ENCODE measurements at places on chromosomes 4 and X.

DNA sequence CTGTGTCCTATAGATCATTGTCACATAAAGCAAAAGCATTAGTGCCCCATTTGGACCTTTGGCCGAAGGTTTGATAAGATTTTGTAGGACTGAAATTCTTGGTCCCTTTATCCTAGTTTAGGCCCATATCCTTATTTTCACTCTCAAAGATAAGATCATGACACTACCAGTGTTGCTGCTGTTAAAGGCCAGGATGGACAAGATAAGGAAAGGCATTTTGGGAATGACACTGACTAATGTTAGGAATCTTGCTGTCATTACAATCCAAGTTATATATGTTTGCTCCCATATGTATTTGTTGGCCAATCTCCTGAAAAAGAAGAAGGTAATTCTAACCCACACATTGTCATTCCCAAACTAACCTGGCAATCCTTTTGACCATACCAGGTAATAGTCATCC lies 101.3 kb upstream of the VAMP7 start:
- no peak for DNase-seq

DNA sequence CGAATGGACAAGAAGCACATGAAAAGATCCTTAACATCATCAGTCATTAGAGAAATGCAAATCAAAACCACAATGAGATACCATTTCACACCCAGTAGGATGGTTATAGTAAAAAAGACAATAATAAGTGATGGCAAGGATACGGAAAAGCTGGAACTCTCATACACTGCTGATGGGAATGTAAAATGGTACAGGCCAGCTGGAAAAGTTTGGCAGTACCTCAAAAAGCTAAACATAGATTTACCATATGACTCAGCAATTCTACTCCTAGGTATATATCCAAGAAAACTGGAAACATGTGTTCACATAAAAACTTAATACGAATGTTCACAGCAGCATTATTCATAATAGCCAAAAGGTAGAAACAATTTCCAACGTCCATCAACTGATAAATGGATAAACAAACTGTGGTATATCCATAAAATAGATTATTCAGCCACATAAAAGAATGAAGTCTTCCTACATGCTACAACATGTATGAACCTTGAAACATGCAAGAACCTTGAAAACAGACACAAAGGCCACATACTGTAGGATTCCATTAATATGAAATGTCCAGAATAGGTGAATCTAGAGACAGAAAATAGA lies 11.9 kb downstream of the RPS6KA3 start:
- no peak for DNase-seq

GRCh38 chr4:120524237-120524636 lies 398.3 kb downstream of the PRDM5 start:
- DNase-seq, result no peak

DNA sequence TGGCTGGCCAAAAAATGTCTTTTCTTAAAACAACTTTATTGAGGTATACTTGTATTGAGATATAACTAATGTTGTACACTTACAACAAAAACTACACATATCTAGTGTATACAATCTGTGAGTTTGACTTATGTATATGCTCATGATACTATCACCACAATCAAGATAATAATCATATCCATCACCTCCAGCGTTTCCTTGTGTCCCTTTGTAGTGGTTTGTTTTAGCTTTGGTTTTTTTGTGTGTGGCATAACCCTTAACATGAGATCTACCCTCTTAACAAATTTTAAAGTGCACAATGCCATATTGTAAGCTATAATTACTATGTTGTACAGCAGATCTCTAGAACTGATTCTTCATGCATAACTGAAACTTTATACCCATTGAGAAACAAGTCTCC lies 13.4 kb upstream of the PCSK1N start:
- DNase-seq, result no peak

- no peak for DNase-seq
Measured at GRCh38 chrX:102018208-102018607, 86.4 kb upstream of the ZMAT1 start.

DNA sequence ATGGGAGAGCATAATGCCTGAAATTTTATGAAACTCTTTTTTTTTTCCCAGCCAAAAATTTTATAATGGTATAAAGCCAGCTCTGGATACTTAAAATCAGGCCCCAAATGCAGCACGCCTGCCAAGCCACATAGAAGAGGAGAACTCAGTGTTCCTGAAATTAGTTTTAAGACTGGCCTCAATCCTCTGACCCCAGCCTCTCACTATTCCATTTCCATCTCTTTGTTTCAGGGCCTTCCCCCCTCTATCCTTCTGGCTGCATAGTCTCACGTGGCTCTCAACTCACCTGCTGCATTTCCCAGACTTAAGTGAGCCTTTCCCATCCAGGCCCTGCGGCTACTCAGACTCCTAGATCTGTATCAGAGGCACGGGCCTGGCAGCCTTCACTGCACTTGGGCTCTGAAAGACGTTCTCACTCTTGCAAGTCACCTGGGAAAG lies 5.2 kb upstream of the CBR4 start:
- no peak for DNase-seq

DNA sequence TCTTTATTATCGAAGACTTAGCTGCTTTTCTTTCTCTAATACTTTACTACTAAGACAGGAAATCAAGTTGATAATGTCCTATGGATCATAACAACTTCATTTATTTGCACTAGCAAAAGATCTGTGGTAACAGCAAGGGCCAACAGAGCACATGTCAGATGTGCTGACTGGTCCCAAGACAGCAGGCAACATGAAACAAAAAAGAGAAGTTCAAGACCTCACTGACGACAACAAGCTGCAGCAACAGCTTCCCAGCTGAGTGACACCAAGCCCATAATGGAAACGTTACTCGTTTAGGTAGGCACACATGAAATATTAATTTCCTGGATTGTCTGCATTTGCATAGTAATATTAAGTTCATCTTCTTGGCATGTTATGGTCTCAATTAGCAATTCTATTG lies 126.9 kb downstream of the UNC5C start:
- no peak for DNase-seq

GRCh38 chr4:16438986-16439385 lies 212.7 kb upstream of the TAPT1 start:
- DNase-seq, result no peak

- no peak for DNase-seq
Measured at GRCh38 chrX:102866981-102867656, 70.0 kb upstream of the RAB40AL start.

- DNase-seq, result no peak
Measured at GRCh38 chr4:147355847-147356246, 125.0 kb upstream of the EDNRA start.
